Cortex of kidney (tissue), 1 donor: ENCODE measurements at places on chromosomes 6 and 20.

DNA sequence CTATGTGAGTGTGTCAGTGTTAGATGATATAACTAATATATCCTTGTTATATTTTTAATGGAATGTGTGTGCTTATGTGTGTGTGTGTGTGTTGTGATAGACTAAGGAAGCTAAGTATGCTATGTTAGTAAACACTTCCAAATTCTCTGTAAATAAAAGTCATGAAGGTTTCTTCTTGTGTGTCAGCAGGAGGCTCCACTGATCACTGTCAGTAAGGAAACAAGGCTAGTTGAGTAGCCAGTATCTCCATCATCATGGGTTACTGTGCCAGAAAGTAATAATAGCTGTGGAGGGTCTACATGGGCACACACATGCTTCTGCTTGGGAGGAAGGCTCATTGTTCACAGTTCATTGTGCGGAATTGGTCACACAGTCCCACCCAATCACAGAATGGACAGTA is 302.8 kb upstream of the RNF217 start:
- no peak for DNase-seq

DNA sequence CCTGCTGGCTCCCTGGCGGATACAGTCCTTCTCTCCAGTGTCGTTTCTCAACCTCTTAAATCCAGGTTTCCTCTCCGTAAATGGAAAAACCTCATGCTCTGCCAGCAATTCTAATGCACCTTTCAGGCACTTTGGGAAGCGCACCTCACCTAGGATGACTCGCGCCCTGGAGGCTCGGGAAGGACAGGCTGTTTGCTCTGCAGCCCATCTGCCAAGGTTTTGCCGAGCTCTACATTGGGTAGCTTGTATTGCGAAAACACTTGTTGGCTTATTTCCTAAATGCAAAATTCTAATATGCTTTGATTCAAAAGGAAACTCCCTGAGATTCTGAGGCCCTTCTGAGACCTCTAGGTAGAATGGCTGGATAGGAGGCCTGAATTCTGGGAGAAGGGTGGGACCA is 102.6 kb upstream of the MLN start:
- DNase-seq = no peak

DNA sequence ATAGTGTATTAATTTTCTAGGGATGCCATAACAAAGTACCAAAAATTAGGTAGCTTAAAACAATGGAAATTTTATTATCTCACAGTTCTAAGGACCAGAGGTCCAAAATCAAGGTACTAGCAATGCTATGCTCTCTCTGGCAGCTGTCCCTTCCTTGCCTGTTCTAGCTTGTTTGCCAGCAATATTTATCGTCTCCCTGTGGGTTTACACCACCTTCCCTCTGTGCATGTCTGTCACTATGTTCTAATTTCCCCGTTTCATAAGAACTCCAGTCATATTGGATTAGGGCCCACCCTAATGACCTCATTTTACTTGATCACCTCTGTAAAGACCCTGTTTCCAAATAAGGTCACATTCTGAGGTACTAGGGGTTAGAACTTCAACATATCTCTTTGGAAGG is 217.2 kb downstream of the IBTK start:
- DNase-seq = no peak

DNA sequence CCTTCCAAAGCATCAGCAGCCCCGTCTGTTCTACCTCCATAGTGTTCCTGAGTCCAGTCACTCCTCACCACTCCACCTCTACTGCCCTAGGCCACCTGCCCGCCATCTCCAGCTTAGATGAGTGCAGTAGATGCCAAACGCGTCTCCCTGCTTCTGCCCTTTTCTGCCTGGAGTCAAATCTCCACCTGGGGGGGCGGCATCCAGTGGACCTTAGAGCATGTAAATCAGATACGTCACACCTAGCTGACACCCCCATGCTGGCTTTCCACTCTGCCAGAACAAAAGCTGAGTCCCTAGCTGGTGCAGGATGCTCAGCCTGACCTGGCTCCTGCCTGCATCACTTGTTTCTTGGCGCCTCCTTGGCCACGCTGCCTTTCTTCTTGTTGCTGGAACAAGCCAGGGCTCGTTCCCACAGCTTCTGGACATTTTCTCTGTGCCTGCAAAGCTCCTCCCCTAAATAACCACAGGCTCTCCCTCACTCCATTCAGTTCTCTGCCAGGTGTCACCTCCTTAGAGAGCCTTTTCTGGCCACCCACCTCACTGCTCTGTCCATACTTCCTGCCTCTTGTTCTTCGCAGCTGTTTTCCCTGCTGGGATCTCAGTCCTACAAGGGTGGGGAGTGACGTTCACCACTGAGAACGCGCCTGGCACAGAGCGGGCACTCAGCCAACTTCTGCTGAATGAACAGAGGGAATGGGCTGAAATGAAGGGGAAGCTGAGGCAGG is 5.8 kb downstream of the DDR1 start:
- no peak for DNase-seq

- no peak for DNase-seq
Measured at GRCh38 chr20:48769069-48769983, 58.5 kb downstream of the PREX1 start.

DNA sequence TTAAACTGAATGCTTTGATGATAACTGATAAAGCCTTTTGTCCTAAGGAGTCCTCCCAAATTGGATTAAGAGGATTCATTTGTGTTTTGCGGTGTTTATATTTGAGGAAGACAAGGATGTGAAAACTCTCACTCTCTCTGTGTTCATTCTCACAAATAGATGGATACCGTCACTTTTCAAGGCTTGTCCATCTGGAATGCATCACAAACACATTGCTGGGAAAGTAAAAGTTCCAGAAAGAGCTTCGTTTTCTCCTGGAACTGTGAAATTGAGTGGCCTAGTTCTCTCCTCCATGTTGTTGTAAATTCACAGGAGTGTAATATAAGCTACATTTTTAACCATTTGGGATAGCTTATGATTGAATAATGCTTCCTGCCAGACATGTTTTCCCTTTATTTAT is 581.6 kb upstream of the FLRT3 start:
- DNase-seq = no peak

- no peak for DNase-seq
Measured at GRCh38 chr6:14729129-14729871, 516.6 kb upstream of the JARID2 start.

- no peak for DNase-seq
Measured at GRCh38 chr6:12196326-12196936, 93.7 kb upstream of the EDN1 start.

- no peak for DNase-seq
Measured at GRCh38 chr6:111242452-111242851, 155.1 kb downstream of the SLC16A10 start.

DNA sequence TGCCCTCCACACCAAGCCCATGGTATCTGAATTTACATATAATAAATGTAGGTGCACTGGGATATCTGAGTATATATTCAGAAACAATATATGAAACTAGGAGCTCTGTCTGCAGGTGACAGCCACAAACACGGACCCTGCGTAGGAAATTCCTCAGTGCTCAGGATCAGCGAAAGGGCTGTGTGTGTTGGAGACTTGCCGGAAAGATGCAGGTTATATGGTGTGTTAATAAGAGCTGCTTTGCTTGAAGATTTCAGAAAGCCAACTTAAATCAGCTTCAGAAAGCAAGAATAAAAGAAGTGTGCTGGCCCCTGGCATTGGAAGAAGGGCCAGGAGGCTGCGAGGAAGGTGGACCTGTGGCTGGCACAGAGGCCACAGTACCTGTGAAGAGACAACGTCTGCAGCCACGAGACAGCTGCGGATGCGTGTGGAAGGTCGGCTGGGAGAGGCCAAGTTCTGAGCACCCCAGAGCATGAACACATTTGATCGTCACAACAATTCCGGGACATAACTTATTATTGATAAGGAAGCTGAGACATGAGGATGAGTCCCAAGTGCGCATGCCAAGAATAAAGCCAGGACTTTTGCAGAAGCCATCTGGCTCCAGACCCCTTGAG is 183.2 kb downstream of the DLL1 start:
- no peak for DNase-seq

DNA sequence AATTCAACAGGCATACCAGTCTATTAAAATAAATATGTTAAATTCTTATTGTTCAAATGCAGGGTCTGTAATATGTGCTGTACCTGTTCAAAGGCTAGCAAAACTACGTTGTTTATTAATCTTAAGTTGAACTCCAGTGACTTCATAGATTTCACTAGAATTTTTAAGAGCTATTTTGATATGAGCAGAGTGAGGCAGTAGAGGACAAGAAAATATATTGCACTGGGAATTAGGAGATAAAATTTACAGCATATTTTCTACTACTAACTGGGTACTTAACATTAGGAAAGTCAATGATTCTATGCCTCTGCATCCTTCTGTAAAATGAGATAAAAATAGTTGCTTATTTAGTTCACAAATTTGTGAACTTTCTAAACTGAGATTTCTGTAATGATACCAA is 162.2 kb upstream of the BMP5 start:
- no peak for DNase-seq

DNA sequence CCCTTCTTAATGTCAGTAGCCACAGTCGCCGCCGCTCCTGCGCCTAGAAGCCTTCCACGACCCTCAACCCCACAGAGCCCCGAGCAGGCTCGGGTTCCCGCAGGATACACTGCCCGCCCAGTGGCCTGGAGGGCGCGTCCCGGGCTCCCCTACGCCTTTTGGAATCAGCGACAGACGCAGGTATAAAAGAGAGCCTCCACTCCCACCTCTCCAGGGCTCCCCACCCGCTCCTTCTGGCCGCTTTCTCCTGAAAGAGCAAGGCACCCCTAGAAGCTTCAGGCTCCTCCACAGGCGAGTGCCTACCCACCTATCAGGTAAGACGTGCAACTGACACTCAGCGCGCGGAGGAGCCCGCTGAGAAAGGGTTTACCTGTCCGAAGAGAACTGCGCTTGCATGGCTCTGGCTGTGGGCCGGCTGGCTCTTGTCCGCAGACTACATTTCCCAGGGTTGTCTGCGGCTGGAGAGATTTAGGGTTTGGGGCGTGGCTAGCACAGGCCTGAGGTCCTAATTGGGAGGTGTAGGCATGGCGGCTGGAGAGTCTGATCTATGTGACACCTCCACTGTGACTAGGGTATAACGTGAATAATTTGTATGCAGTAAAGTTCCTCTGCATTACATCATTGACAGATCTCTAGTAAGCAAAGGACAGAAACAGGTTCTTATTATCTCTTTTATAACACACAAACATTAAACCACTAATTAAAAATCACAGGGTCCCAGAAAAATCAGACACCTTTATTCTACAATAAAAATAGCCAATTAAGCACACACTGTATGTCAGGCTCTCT is 13.5 kb upstream of the ZNF391 start:
- DNase-seq = no peak

- DNase-seq = no peak
Measured at GRCh38 chr20:8670893-8671215, 398.0 kb upstream of the PLCB4 start.

DNA sequence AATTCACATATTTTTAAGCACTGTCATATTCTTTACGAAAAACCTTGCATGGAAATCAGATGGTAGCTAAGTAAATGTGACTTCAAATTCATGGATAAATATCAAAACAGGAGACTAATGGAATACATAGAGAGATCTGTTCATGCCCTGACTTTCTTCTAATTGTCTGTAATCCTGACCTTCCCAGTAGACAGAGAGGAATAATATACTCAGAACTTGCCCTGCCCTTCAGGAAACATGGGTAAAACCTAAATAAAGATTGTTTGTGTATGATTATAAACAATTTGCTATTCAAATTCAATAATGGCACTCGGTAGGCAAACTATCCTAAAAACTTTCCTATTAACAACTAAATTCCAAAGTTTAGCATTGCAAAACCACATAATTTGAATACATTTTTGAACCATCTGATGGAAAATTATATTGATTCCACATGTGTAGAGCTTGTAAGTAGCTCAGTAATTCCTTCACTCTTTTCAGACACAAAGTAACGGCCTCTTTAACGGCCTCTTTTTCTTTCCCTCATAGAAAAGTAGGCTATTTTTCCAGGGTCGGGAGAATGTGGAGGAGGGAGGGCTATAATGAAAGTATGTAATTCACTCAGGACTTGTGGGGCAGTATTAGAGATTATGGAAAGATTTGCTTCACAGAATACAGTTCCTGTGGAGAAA is 227.6 kb downstream of the ALDH8A1 start:
- DNase-seq = no peak

GRCh38 chr6:72659754-72660153 is 37.9 kb downstream of the KCNQ5 start:
- DNase-seq = no peak

DNA sequence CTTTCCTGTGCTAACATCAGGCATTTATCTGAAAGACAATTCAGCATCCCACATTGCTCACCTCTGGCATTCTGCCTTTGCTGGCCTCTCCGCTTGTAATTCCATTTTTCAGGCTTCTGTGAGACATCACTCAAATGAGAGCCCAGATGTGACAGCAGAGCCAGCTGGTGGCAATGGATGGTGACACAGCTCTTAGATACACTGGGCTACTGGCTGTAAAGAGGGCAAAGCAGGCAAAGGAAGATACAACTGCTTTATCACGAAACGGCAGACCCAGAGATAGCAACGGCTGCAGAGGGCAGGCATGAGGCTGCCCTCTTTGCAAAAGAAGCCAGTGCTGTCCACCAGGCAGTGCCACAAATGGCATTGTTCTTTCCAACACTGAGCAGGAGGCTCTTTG is 329.8 kb downstream of the KIF16B start:
- no peak for DNase-seq

DNA sequence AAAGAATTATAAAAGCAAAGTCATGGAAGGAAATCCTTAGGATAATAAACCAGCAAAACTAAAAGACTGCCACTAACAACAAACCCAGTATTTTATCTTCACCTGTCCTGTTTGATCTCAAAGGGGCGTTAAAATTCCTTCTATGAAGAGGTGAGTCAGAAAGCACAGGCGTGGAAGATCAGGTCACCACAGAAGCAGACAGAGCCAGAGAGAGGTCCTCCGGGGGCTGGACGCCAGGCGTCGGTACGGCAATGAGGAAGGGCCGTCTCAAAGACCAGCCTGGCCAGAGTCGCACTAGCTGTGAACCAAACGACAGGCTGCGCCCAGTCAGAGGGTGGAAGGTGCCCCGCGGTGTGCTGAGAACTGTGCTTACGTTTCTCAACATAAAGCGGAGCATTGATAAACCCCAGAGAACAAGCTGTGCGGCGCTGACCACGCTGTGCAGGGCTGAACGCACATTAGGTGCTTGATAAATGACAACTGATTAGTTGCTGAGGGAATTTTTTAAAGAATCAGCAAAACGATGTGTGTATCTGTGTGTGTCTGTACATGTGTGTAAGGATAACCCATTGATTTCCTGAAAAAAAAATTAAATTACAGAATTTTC is 85.6 kb downstream of the RNASET2 start:
- no peak for DNase-seq

DNA sequence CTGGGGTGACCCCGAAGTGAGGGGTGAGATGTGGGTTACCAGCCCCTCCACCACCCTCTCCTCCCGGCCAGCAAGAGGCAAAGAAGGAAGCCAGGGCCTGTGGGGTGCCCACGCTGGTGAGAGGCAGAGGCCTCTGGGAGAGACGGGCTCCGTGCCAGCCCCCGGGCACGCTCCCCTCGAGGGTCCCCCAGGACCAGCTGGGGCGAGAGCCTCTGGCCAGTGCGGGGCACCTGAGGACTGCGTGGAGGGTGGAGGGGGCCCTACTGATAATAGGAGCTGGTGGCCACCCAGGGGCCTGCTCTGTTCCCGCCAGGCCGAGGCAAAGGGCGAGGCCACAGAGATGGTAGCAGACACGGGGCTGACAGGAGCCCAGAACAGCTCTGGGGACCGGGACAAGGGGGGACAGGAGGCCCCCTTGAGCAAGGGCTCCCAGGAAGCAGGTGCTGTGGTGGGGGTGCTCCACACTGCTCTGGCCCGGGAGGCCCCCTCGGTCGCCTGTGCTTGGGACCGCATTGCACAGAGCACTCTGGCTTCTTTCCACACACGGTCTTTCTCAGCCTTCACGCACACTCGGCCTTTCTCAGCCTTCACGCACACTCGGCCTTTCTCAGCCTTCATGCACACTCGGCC is 226.9 kb downstream of the TTLL2 start:
- no peak for DNase-seq
